NCI-H1105 treated with DMSO at 0.1 percent for 48 hours (cell line): ENCODE measurements at places on chromosomes 7 and 10.

GRCh38 chr10:117541405-117541908 lies 1.1 kb upstream of the EMX2 start:
- peak; percentile 55 for DNase-seq

DNA sequence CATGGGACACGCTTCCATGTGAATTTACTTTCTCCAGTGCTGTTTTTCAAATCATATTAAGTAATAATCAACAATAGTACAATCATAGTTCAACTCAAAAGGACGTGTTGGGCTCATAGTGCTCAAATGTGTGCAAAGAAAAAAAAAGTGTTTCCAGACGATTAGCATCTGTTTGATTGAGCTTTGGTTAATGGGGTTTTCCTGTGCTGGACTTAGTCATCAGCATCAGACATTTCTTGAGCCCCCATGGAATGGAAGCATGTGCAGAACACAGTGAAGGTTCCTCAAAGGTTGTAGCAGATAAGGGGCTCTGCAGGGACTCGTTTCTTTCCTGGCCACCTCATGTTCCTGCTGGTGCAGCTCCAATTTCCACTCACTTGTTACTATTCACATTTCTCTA lies 233.9 kb downstream of the PAXIP1 start:
- DNase-seq = no peak

- DNase-seq = no peak
Measured at GRCh38 chr10:68625316-68625921, 65.3 kb downstream of the TET1 start.

GRCh38 chr10:543862-544822 lies 145.3 kb downstream of the DIP2C start:
- no peak for DNase-seq

DNA sequence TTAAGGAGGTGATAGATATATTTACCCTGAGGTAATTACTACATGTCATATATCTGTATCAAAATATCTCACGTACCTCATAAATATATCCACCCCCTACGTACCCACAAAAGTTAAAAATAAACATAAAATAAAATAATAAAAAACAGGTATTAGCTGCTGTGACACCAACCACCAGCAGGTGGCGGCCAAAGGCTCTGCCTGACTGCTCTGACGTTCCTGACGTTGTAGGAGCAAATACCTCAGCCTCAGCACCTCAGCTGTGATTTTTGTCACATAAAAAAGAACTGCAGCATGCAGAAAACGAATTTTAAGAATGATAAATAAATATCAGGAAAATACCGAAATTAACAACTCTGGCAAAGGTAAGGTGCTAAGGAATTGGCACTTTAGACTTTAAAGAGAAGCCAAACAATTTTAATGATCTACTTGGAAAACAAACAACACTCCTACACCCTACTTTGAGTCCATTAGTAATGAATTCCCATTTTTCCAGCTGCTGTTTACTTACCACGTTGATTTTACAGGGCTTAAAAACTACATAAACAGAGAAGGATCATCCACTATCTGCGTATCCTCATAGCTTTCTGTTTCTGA lies 125.4 kb upstream of the TARP start:
- peak; percentile 51 for DNase-seq

DNA sequence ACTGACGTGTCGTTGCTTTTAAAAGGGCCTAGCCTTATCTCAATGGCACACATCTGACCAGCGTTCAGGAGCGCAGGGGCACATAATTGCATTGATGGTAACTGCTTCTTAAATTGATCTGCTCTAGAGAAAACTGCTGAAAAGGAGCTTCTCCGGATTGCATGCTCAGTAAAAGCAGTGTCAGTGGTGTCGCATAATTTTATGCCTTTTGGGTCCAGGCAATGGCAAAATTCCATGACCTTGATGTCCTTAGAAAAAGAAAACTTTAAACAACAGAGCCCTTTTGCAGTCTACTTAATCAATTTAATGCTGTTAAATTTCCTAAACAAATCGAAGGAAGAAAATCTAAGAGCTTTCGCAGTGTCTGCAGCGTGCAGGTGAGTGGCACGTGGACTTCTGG lies 75.7 kb downstream of the PTPRE start:
- DNase-seq = no peak
